ENCODE measurements at places on chromosomes 12 and 14.

DNA sequence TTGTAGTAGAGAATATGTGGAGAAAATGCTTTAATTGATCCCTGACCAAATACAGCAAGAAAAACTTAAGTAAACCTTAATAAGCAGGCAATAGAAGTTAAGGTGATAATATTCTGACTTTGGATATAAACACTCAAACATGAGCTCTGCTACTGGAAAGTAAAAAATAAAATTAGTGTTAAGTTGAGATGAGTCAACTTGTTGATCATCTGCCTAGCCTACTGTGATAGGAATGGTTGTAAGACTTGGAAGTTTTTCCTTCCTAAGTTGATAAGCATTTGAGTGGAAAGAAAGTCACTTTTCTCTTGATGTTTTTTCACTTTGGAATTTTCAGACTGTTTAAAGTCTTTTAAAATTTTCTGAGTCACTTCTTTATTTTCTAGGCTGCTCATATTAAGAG lies 26.0 kb downstream of the ADIPOR2 start:
- no peak for DNase-seq

DNA sequence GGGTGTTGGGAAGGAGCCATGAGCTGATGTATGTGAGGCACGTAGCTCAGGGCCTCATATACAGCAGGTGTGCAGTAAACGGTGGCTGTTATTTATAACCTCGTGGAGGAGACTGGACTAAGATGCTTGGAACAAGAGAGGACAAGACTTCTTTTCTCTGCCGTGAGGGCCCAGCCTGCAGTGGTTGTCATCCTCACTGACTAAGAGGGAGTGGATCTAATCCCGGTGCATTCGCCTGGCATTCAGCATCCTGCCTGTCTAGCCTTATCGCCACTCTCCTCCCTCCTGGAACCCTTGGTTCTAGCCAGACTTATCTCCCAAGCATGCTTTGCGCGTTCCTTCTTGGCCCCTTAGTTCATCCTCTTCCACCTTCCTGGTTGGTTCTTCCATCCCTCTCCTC lies 3.9 kb downstream of the TSPAN9 start:
- DNase-seq: no peak

DNA sequence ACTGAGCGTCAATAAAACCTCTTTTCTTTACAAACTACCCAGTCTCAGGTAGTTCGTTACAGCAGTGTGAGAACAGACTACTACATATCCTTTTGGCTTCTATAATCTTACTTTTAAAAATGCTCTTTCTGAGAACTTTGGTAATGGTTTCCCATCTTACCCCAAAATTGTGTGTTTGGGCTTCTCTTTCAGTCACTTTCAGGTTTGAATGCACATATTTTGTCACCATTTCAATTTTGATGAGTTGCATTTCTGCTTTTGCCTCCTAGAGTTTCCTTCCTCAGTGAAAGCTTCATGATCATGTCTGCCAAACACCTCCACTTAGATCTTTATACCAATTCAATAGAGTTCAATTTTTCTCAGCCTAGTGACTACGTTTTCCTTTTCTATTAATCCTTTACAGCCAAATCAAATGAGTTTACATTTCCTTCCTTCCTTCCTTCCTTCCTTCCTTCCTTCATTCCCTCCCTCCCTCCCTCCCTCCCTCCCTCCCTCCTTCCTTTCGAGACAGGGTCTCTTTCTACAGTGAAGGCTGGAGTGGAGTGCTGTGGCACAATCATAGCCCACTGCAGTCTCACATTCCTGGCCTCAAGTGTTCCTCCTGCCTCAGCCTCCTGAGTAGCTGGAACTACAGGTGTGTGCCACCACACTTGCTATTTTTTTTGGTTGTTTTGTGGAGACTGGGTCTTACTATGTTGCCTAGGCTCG lies 124.9 kb downstream of the BCAT1 start:
- DNase-seq: no peak

DNA sequence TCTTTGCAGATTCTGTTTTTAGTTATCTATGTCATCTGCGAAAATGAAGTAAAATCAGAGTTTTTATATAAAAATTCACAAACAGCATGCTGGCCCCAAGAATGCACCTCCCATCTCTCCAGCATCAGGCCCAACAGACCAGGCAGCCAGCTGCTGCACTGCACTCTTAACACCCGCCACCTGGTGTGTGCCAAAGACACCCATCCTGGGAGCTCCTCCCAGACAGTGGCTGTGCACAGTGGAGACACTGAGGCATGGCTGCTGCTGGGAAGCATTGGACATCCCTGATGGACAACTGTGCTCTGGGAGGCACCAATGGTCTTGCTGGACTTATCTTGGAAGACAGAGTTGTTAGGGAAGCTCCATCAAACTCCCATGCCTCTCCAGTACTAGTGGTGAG lies 817.2 kb downstream of the TMEM121 start:
- DNase-seq: no peak

GRCh38 chr12:69569236-69569635 lies 16.0 kb upstream of the CCT2 start:
- no peak for DNase-seq

- DNase-seq: no peak
These were observed 127.6 kb downstream of the ANO6 start for GRCh38 chr12:45343269-45344051.

DNA sequence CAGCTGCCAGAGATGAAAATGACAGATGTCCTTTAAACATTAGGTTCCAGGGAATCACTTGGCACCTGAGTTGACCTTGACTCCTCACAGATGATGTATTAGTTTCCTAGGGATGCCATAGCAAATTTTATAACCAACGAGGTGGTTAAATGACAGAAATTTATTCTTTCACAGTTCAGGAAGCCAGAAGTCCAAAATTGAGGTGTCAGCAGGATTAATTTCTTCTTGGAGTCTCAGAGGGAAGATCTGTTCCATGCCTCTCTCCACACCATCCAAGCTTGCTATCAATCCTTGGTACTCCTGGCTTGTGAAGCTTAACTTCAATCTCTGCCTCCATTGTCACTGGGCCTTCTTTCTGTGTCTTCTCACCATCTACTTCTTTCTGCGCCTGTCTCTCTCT lies 249.7 kb upstream of the BTG1 start:
- DNase-seq: no peak

GRCh38 chr12:100248886-100249285 lies 18.0 kb downstream of the DEPDC4 start:
- DNase-seq: no peak
